ENCODE measurements at places on chromosomes 2 and 18.

- no peak for DNase-seq
Observed at GRCh38 chr2:200845194-200845593, 19.3 kb downstream of the CLK1 start.

GRCh38 chr2:1846046-1847015 lies 102.0 kb upstream of the PXDN start:
- no peak for DNase-seq

DNA sequence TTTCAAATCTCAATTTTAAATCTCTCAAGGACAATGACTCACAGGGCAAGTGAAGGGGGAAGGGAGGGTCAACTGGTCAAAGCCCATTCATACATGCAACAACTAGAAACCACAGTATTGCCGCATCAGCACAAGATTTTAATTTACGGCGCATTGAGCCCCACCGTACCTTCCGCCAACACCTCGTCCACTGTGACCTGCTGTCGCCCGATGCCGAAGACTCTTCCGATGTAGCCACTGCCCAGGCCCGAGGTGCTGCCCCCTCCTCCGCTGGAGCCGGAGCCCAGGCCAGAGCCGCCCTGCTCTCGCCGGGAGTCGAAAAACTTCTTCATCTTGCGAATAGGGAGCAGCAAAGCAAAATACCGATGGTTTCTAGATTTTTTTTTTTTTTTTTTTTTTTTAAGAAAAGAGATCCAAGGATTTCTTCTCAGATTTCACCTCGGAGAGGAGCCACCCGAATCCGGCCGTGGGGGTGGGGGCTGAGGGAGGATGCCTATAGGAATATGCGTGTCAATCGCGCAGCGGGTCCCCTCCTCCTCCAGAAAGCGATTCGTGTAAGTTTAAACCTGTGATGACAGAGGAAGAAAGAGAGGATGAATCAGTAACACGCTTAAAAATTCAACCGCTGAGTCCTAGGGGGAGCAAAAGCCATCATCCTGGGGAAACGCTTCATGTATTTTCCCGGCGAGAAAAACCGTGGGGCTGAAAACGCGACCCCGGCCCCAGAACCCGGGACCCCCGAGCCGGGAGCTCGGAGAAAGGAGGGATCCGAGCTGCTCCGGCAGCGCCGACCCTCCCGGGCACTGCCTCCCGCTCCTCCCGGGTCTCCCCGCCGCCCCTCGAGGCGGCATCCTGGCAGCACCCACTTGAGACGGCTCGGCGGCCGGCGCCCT lies 584 bp downstream of the AAK1 start:
- DNase-seq = peak; percentile 39

DNA sequence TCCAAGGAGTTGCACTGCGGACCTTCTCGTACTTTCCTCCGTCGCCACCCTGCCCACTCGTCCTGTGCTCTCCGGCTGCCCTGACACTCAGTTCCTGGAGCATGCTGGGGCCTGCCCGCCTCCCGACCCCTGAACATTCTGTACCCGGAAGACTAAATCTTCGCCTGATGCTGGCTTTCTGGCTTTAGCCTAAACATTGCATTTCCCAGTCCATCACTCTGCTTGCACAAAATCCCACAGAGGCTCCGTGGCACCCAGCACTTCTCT lies 550 bp upstream of the SFXN5 start:
- DNase-seq = no peak

GRCh38 chr2:109336296-109336695 lies 207.3 kb downstream of the SH3RF3 start:
- DNase-seq = no peak

DNA sequence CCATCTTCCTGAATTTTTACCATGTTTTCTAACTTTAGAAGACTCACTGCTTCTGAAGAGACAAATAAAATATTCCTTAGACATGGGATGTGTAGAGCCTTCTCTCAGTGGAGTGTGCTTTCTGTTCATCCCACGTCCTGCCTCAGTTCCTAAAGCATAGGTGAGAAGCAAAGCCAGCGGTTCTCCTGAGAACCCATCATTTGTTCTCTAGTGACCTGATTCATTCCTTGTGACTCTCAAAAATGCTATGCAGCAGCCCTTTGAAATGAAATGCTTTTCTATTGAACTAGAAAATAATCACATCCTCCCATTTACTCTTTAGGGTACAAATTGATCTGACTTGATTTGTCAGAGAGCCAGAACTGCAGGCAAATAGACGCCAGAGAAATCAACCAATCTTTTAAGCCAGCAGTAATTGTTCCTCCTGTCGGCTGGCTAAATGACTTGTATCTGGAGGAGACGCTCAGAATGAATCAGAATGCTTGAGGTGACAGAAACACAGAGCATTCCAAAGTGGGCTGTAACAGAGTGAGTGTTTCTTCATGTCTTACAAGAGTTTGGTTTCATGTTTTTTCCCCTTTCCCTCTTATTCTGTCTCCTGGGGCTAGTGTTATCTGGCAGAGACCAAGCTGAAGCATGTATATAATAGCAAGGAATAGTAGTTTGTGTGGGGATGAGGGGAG lies 81.3 kb upstream of the TMEM178A start:
- DNase-seq = no peak

- no peak for DNase-seq
Observed at GRCh38 chr18:79611040-79611681, 68.4 kb upstream of the CTDP1 start.

DNA sequence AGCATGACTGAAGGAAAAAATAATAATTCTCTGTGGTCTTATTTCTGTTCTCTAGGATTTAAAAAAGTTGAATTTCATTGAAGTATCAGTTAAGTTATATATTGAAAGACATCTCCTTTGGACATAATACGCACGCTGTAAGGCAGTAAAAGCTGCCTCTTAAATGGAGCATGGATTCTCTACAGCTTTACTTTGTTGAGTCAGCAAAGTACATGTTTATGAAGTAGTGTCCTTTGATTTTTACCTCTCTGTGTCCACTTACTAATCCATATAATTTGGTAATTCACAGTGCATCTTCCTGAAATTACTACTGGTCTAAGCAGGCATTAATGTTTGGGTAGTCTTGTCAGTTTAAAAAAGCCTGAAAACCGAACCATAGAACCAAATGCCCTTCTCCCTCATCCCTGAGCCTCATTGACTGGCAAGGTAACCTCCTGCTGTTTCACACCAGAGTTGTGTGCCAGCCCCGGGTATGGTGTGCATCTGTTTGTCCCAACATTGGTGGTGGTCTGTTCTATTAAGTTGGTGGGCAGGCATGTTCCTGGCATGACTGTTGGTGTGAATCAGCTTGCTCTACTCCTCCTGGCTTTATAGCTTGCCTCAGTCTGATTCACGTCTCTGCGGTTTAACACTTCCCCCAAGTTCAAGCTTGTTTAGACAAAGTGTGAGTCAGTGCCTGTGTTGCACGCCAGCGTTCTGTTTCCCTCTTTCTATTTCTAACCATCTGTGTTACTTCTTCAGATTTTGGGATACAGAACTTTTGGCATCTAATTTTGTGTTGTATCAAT lies 71.0 kb upstream of the ITM2C start:
- no peak for DNase-seq

DNA sequence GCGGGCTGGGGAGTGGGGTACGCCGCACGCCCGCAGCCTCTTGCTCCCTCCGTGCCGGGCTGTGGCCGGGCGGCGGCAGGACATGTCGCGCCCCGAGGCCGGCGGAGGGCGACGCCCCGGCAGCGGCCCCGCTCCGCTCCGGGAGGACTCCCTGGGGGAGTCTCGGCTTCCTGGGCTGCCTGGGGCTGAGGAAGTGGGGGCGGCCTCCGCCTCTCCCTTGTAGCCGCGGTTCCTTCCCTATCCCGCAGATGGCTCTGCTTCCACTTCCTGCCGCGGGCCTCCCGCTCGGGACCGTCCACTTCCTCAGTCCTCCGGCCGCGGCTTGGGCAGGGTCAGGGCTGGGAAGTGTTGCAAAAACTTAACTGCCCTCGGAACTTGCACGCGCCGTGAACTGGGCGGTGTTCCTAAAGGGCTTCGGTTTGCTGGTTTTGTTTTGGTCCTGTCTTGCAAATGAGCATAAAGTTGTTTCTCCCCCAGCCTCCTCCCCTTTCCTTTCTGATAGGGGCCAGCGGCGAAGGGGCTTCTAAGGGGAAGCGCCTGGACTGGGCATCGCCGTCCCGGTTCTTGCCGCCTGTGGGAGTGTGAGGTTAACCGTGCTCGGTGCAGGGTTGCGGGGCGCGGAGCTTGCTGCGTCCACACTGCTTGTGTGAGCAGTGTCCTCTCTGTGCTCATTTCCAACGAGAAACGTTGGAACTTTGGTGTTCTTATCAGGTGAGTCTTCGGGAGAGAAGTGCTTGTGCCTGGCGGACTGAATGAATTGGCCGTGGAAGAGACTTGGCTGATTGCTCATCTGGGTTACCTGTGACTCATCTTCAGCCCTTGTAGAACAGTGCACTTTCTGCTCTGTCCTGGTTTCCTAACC lies 600 bp downstream of the RALB start:
- DNase-seq = peak; percentile 77

GRCh38 chr2:236774171-236774570 lies 204.5 kb downstream of the ACKR3 start:
- no peak for DNase-seq

- DNase-seq = no peak
Observed at GRCh38 chr2:240995041-240996021, 3.1 kb upstream of the SNED1 start.

- DNase-seq = no peak
Observed at GRCh38 chr2:71876542-71877451, 270.9 kb downstream of the CYP26B1 start.

GRCh38 chr2:120514521-120514920 lies 168.6 kb downstream of the INHBB start:
- no peak for DNase-seq

GRCh38 chr2:51633073-51633472 lies 601.1 kb upstream of the NRXN1 start:
- no peak for DNase-seq

GRCh38 chr2:15797231-15797938 lies 143.0 kb upstream of the MYCN start:
- DNase-seq = peak; percentile 13

All from HEK293T (cell line).